ENCODE measurements at places on chromosomes 2 and 18.

DNA sequence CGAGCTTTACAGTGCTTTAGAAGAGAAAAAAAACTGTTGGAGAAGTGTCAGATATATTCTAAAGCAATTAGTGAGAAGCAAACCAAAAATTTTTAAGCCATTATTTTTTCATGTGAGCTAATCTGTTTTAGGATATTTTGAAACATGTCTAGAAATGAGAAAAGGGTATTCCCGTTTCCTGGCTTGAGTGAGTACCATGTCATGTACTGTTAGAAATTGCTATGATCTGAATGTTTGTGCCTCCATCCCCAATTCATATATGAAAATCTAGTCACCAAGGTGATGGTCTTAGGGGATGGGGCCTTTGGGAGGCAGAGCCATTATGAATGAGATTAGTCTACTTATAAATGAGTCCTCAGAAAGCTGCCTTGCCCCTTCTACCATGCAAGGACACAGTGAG lies 493.3 kb upstream of the GCFC2 start:
- no peaks in the 10 kb centered on the region for H3K4me1 ChIP-seq
- no peaks in the 10 kb centered on the region for H3K36me3 ChIP-seq
- H3K27ac ChIP-seq, result no peak overlapping the region
- DNase-seq, result no peak
- H3K27me3 ChIP-seq, result no peaks in the 10 kb centered on the region

DNA sequence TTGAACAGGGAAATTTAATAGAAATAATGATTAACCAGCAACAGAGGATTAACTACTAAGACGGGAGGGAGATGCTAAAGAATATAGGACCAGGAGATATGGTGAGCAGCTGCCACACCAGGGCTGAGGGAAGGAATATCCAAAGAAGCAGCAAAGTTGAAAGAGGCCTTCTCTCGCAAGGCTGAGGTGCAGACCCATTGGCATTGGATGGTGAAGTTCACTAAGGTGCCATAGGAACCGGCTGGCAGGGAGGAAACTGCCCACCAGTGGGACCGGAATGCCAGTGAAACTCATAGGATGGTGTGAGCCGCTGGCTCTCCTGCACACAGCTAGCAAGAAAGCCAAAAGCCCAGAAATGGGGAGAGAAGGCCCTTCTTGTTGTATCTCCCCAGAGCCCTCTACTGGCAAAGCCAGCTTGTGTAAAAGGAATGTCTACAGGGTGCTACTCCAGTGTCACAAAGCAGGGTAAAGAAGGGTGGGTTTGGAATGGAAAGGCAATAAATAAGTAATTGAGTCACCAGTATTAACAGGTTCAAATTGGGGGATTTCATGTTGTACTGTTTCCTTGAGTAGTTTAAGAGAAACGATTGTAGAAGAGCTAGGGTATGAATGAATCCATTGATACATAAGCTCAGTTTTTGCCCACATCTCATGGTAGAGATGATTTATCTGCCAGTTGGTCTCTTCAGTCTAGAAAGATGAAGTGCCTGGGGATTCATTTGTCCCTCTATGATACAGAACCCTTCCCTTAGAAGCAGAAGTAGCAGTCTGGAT lies 36.0 kb downstream of the FARP2 start:
- H3K36me3 ChIP-seq, result no peaks in the 10 kb centered on the region
- no peak overlapping the region for H3K27ac ChIP-seq
- no peak for DNase-seq

DNA sequence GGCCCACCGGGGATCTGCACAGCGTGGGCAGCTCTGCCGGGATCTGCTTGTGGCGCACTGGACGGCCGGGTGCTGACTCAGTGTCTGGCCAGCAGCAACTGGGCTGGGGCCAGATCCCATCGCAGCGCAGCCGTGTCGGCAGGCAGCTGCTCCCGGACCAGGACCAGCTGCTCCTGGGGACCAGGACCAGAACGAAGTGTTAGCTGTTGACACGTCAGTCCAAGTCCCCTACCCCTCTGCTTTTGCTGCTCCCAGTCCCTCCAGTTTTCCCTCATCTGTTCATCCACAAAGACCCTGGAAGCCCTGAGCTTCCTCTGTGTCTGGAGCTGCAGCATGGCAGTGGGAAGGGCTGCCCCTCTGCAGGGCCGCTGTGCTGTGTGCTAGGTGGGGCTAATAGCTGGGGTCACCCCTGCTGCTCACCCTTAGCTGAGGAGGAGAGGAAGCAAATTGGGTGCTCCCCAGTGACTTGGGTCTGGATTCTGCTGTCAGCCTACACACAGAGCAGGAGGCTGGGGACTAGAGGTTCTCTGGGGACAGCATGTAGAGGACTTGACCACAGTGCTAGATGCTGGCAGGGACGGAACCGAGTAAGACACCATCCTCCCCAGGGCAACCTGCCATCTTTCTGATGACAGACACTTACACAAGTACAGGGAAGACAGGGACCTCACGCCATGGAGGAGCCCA lies 16.9 kb upstream of the KIF1A start:
- no peak overlapping the region for H3K27ac ChIP-seq
- H3K4me3 ChIP-seq, result no peak overlapping the region
- peaks cover 2% of the 10 kb centered on the region for H3K27me3 ChIP-seq
- no peaks in the 10 kb centered on the region for H3K36me3 ChIP-seq

- H3K4me3 ChIP-seq, result no peak overlapping the region
- no peak for DNase-seq
- peaks cover 6% of the 10 kb centered on the region for H3K36me3 ChIP-seq
- no peaks in the 10 kb centered on the region for H3K4me1 ChIP-seq
- no peak overlapping the region for H3K27ac ChIP-seq
- no peaks in the 10 kb centered on the region for H3K27me3 ChIP-seq
Observed at GRCh38 chr18:76442413-76443171, 52.5 kb downstream of the ZNF516 start.

GRCh38 chr2:184780944-184781343 lies 182.6 kb downstream of the ZNF804A start:
- H3K27me3 ChIP-seq, result no peaks in the 10 kb centered on the region
- H3K27ac ChIP-seq, result no peak overlapping the region
- H3K4me3 ChIP-seq, result no peak overlapping the region
- H3K4me1 ChIP-seq, result no peaks in the 10 kb centered on the region

DNA sequence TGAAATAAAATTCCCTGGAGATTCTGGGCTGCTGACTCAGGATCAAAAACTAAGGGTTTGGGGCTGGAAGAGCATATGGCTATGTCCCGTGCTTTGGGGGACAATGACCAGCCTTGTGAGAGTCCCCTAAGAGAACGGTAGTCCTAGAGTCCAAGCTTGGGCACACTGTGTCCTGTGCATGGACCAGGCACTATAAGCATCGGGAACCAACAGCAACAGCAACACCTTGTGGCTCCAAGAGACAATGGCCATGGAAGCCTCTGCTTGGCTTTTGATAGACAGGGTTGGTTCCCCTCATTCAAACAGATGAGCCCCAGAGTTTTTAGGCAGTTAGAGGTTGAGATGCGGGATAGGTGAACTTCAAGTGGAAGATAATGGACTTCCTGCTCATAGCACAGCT lies 294.4 kb upstream of the CHAC2 start:
- no peaks in the 10 kb centered on the region for H3K36me3 ChIP-seq
- no peak overlapping the region for H3K4me3 ChIP-seq
- H3K27me3 ChIP-seq, result no peaks in the 10 kb centered on the region
- no peak overlapping the region for H3K27ac ChIP-seq

- H3K27me3 ChIP-seq, result no peaks in the 10 kb centered on the region
- no peak for DNase-seq
- H3K4me1 ChIP-seq, result no peaks in the 10 kb centered on the region
- no peaks in the 10 kb centered on the region for H3K36me3 ChIP-seq
- no peak overlapping the region for H3K27ac ChIP-seq
Observed at GRCh38 chr2:112026509-112026908, 28.6 kb upstream of the TMEM87B start.

GRCh38 chr2:43482961-43483360 lies 112.9 kb downstream of the THADA start:
- no peaks in the 10 kb centered on the region for H3K36me3 ChIP-seq
- no peak overlapping the region for H3K4me3 ChIP-seq
- peak overlapping the region; percentile 50 for H3K27ac ChIP-seq
- H3K27me3 ChIP-seq, result no peaks in the 10 kb centered on the region

DNA sequence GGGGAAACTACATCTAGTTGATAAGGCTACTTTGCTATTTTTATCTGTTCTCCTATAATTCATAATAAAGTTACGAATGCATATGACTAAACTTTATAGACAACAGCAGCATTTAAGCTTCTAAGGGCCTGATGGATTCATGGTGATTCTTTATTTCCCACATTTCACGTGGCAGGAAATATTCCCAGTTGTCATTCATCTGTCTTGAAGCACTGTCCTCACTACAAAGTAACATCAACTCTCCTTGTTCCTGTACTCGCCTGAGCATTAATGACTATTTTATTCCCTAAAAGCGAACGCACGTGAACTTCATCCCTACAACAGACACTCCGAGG lies 2.6 kb downstream of the SATB2 start:
- peaks cover 67% of the 10 kb centered on the region for H3K27me3 ChIP-seq
- no peak for DNase-seq
- no peak overlapping the region for H3K4me3 ChIP-seq
- no peak overlapping the region for H3K27ac ChIP-seq
- H3K36me3 ChIP-seq, result no peaks in the 10 kb centered on the region

DNA sequence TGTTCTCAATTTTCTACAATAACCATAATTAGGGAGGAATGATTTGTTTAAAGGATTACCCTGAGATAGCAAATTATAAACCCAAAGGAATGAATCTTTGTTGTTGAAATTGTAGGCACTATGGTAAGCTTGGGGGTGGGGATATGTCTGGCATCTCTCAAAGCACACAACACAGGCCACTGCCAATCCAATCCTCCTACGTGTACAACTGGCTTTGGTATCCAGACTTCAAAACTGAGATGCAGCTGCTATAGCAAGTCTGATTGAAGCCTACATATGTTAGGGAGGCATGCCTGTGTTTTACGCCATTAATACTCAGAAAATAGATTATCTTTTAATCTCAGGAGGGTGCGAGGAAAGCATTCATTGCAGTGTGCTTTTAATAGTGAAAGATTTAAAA lies 5.9 kb upstream of the NCOA1 start:
- no peaks in the 10 kb centered on the region for H3K27me3 ChIP-seq
- DNase-seq, result no peak
- H3K27ac ChIP-seq, result no peak overlapping the region

DNA sequence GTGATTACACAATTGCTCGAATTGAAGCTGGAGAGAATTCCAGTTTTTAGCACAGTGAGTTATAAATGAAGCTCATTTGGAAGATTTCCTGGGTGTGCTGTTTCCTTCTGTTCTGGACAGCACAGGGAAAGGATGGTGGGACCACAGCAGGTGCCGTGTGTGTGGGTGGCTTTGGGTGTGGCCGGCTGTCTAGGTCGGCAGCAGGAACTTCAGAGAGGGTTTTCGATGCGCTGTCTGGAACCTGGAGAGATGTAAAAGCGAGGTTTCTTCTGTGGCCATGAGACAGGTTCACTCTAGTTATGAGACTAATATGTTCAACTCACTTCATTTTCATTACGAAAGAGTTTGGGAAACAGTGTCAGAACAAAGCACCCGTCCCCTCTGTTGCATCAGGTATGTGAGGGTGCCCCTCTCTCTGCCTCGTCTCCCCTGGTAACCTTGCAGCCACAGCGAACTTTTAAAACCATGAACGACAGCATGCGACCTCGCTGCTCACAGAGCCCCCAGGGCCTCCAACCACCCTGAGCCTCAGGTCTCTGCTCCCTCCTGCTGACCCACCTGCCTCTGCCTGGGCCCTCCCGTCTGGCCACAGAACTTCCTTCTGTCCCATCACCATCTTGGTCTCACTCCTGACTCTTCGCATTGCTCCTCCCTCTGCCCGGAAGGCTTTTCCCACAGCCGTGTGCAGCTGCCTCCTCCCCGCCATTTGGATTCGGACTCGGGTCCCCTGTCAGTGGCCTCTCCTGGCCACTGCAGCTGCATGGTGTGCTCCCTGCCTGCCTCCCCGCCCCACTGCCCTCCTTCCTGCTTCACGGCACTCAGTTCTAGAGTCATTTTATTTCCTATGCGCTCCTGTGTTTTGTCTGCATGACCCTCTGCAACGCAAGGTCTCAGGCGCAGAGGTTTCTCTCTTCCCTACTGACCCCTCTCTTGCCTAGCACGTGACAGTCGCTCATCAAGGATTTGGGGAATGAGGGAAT lies 151.2 kb downstream of the NDUFA10 start:
- no peaks in the 10 kb centered on the region for H3K27me3 ChIP-seq
- no peaks in the 10 kb centered on the region for H3K36me3 ChIP-seq
- no peak overlapping the region for H3K27ac ChIP-seq
- DNase-seq, result no peak
- no peak overlapping the region for H3K4me3 ChIP-seq

DNA sequence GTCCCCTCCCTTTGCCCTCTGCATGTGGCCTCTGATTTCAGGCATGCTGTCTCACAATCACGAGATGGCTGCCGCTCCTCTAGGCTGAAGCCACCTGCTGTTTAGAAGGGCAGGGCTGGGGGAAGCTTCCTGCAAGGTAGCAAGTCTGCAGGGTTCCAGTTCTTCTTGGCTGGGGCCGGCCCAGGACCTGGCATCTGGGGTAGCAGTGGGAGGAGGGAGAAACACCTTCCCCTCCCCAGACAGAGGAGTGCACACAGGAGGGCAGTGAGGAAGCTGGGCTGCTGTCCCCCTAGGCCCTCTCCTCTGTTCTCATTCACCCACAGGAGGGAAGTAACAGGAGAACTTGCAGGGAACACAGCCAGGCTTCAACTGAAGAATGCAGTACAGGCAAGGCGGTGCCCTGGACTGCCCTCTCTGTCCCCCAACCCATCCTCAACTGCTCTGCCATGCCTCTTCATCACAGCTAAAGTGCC lies 345.9 kb upstream of the HS6ST1 start:
- H3K4me1 ChIP-seq, result no peaks in the 10 kb centered on the region
- H3K36me3 ChIP-seq, result no peaks in the 10 kb centered on the region
- H3K27ac ChIP-seq, result no peak overlapping the region
- DNase-seq, result no peak
- H3K27me3 ChIP-seq, result no peaks in the 10 kb centered on the region

- H3K4me3 ChIP-seq, result no peak overlapping the region
- H3K36me3 ChIP-seq, result peaks cover 5% of the 10 kb centered on the region
- no peaks in the 10 kb centered on the region for H3K4me1 ChIP-seq
- no peak for DNase-seq
- H3K27ac ChIP-seq, result no peak overlapping the region
Observed at GRCh38 chr2:44716131-44716530, 225.4 kb upstream of the SIX3 start.

- H3K27me3 ChIP-seq, result no peaks in the 10 kb centered on the region
- no peak overlapping the region for H3K4me3 ChIP-seq
- H3K27ac ChIP-seq, result no peak overlapping the region
Observed at GRCh38 chr2:145161656-145162055, 641.7 kb upstream of the ZEB2 start.

GRCh38 chr2:217714287-217714751 lies 288.5 kb downstream of the TNS1 start:
- no peak overlapping the region for H3K4me3 ChIP-seq
- H3K36me3 ChIP-seq, result no peaks in the 10 kb centered on the region
- no peaks in the 10 kb centered on the region for H3K27me3 ChIP-seq
- no peak for DNase-seq
- H3K27ac ChIP-seq, result peak overlapping the region; percentile 59

GRCh38 chr2:232839411-232840079 lies 30.5 kb upstream of the SNORC start:
- H3K27me3 ChIP-seq, result no peaks in the 10 kb centered on the region
- H3K36me3 ChIP-seq, result peaks cover 2% of the 10 kb centered on the region
- H3K27ac ChIP-seq, result no peak overlapping the region
- DNase-seq, result no peak
- no peaks in the 10 kb centered on the region for H3K4me1 ChIP-seq
